Stimulated activated CD4-positive, alpha-beta T cell treated with anti-CD3 and anti-CD28 coated beads, Interleukin-1b, Interleukin-23, amount 100 ng/mL, for 48 hours (primary cell): ENCODE measurements at places on chromosomes 1 and 21.

- DNase-seq, result no peak
Measured at GRCh38 chr1:236176337-236177336, 34.3 kb downstream of the GPR137B start.

DNA sequence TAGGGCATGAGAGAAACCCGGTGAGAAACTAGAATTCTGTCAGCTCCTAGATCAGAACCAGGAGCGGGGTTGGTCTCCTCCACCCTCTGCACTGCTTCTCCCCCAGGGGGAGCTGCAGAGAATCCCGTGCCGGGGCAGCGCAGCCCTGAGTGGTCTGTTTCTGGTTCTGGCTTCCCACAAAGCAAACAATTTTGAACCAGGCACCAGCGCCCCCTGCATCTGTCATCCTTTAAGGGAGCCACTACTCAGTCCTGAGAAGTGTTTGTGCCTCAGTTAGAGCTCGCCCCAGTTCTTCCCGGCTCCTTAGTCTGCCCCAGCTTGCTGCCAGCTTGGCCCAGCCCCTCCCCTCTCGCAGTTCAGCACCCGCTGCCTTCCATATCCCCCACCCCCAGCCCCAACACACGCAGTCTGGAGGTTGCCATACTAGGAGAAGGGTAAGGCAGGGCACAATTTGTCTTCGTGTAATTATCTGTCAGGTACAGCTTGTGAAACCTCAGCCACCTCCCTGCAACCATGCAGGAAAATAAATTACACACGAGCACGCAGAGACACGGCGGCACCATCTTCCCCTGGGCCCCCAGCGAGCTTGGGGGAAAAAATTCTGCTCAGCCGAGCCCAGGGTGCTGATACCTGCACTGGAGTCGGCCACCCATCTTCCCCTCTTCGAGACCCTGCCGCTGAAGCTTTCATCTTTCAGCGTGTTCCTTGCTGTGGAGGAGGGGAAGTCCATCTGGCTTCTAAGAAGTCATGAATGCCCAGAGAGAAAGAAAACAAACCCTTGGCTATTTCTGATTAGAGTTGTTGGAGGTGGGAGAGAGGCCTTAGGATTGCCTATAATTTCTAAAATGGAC lies 62.6 kb upstream of the CD1D start:
- peak; percentile 38 for DNase-seq

- no peak for DNase-seq
Measured at GRCh38 chr1:51818487-51818886, 60.0 kb downstream of the NRDC start.

GRCh38 chr1:232599178-232600041 lies 30.5 kb downstream of the SIPA1L2 start:
- no peak for DNase-seq

GRCh38 chr1:160789702-160790611 lies 6.0 kb upstream of the LY9 start:
- no peak for DNase-seq

GRCh38 chr1:62390071-62390470 lies 46.8 kb upstream of the USP1 start:
- no peak for DNase-seq

GRCh38 chr1:234243521-234244260 lies 129.6 kb upstream of the COA6 start:
- no peak for DNase-seq
